AG08395 (cell line): ENCODE measurements at places on chromosomes 1 and 21.

- DNase-seq: peak; percentile 91
Measured at GRCh38 chr1:44631647-44632539, 42.4 kb downstream of the TMEM53 start.

GRCh38 chr1:21325731-21326387, 35.6 kb upstream of the ECE1 start:
- DNase-seq: no peak

DNA sequence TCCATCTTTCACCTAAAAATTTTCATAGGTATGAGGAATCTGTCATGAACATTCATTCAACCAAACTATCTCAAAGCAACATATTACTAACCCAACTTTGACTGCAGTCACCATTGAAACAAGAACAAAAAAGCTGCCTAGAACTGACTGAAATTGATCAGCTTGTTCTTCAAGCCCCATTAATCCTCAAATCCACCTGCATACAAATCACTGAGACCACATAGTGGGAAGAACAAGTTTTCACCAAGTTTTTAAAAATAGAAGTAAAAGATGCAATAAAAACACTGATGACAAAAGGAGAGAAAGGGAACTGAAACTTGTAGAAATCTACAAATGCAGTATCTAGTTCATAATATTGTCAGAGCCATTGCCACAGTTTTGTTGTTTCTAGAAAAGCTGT, 6.1 kb downstream of the SORT1 start:
- DNase-seq: no peak

DNA sequence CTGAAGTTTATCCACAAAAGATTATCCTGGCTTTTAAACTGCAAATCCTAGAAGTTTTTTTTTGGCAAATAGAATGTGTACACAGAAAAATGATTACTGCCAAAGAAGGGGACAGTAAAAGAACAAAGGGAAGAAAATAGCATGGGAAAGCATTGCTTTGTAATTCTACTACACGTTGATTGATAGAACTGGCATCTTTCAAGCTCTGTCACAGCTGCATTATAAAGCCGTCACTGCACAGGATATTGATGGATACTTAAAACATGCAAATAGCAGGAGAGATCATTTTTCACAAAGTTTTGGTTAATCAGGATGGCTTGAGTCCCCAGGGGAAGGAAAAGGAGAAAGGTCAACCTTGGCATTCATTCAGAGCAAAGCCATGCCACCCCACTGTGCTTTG, 183.7 kb upstream of the RRP15 start:
- DNase-seq: no peak

DNA sequence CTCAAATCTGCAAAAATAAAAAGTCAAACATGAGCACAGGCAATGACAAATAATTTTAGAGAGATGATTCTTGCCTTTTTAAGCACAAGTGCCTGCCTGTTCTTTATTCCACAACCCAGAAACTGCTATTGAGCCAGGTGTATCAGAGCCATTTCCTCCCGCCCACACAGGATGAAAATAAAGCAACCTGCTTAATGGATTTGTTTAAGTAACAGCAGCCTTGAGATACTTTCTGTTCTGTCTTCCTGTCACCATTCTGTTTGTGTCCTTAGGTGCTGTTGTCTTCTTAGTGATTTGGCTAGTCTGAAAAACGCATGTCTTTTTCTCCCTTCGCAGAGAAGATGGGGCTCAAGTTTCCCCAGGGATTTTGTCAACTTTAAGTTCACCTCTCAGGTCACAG, 11.4 kb downstream of the RPE65 start:
- DNase-seq: no peak

GRCh38 chr1:101178341-101178687, 58.5 kb upstream of the S1PR1 start:
- no peak for DNase-seq

DNA sequence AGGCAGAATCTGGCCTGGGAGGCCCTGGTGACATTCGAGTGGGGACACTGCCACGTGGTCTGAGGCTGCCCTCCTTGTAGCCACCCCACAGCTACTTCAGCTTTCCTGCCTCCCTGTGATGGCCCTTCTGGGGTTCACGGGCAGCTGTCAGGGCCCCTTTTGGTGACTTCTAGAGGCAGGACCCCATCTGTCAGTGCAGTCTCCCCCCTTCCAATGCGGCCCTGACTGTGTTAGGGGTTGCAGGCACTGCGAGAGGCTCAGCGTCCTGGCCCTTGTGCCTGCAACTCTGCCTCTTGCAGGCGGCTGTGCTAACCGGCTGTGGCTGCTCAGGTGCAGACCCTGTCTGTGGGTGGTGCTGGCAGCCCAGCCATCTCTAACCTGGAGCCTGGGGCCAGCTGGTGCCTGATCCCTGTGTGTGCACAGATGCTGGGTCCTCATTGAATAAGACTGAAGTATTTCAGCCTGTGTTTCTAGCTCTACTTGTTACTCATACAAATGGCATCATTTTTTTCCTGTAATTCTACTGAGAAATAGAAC, 62.2 kb downstream of the S100B start:
- no peak for DNase-seq

- no peak for DNase-seq
Measured at GRCh38 chr1:21599402-21599801, 69.8 kb downstream of the RAP1GAP start.

DNA sequence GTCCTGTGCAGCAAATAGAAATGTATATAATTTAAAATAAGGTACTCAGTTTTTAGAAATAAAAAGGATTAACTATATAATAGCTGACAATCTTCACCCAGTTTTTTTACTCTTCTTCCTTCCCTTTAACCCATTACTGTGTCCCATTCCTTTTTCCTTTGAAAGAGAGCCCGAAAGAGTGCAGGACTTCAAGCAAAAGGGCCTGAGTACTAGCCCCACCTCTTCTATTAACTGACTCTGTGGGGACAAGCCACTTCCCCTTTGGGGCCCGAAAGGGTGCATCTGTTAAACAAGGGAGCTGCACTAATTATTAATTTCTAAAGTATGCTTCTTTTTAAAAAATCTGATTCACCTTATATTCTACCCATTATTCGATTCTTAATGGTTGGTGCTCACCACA, 3.3 kb downstream of the USP24 start:
- DNase-seq: no peak

- DNase-seq: no peak
Measured at GRCh38 chr21:31870472-31871193, 2.2 kb upstream of the HUNK start.

DNA sequence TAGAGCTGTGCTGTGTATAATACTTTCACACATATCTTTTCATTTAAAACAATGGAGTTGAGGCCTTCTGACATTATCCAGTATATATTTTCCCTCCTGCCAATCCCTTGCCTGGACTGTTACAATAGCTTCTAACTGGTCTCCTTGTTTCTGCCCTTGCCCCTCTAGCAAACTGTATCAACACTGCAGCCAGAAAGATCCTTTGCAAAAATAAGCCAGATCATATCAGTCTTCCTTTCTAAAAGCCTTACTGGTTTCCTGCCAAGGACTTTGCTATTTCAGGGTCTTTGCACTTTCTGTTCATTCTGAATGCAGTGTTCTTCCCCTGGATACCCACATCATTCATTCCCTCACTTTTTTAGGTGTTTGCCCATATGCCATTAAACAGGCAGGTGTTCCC, 370.1 kb downstream of the PTBP2 start:
- DNase-seq: no peak

DNA sequence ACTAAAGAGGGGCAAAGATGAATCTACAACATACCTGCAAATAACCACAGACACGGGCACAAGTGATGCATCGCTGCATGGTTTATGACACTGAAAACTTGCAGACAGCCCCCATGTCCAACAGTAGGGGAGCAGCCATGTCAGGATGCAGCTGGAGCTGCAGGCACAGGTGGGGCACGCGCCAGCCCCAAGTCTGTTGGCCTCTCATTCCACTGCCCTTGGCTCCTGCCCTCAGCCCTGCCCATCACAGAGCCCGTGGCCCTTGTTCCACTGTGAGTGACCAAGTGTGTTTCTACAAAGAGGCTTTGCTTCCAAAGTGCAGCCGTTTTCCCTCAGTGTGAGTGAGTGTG, 3.2 kb upstream of the PADI4 start:
- no peak for DNase-seq

- DNase-seq: no peak
Measured at GRCh38 chr1:31620631-31621497, 3.4 kb downstream of the HCRTR1 start.

GRCh38 chr1:117171900-117172511, 38.7 kb downstream of the VTCN1 start:
- no peak for DNase-seq

- DNase-seq: peak; percentile 19
Measured at GRCh38 chr21:44969931-44970755, 30.3 kb downstream of the SLX9 start.

DNA sequence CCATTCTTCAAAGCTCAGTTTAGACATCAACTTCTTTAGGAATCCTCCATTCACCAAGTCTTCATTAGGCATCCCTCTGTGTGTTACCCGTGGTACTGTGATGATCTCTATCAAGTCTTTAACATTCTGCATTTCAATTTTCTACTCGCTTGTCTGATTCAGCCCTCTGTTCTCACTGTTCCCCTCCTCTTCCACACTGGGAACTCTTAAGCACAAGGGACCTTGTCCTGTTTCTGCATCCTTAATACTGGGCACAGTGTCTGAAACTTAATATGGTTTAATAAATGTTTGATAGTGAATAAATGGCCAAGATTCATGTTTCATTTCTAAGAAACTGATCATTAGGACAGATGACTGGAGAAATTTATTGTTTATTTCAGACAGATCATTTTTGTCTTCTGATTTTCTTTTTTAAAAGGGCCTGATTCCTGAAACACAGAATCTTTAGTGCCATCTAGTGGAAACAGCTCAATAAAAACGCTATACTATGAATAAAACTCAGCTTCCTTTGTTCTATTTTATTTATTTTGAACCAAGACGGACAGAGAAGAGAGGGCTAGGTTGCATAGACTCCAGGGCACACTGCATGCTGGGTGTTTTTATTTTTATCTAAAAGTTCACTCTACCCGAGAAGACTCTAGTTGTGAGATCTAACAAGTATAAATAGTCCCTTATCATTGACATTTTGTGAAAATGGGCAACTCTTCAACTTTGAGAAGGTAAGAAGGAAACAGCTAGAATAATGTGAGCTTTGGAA, 7.0 kb upstream of the TRIM45 start:
- peak; percentile 60 for DNase-seq

- DNase-seq: peak; percentile 48
Measured at GRCh38 chr1:24301785-24302175, 17.4 kb upstream of the GRHL3 start.

DNA sequence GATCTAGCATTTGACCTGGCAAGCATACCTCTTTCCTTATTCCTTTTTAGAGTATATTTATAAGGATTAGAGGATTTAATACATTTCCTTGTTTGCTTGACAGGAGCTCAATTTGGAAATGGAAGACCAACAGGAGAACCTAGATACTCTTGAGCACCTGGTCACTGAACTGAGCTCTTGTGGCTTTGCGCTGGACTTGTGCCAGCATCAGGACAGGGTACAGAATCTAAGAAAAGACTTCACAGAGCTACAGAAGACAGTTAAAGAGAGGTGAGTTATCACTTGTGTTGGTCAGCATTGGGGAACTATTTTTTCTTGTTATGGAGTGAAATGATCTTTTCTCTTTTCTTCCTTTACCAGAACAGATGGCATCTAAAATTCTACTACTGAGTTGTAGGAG, 123.4 kb upstream of the BMP8A start:
- DNase-seq: no peak

- no peak for DNase-seq
Measured at GRCh38 chr1:18409609-18410237, 71.0 kb upstream of the KLHDC7A start.

DNA sequence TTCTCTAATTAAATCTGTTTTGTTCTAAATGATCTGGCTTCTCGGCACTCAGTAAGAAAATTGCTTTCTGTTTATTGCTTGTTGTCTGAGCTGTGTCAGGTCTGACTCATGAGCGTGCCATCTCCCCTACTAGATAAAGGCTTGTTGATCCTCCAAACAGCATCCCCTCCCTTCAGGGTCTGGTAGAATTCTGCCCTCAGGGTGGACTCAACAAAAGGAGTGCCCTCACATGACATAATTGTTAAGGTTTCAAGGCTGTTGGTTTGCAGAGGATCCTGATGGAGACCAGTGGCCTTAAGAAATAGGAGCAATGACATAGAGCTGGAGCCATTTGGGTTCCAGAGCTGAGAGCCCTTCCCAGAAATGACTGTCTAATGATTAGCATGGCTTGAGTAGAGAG, 36.0 kb upstream of the ATP2B4 start:
- peak; percentile 62 for DNase-seq

GRCh38 chr21:45615145-45615711, 28.3 kb upstream of the PCBP3 start:
- DNase-seq: no peak

- DNase-seq: no peak
Measured at GRCh38 chr1:51963592-51964308, 26.8 kb downstream of the RAB3B start.

- DNase-seq: no peak
Measured at GRCh38 chr1:234825498-234826165, 215.7 kb upstream of the IRF2BP2 start.

- DNase-seq: peak; percentile 85
Measured at GRCh38 chr21:45470773-45471524, 66.0 kb downstream of the COL18A1 start.

- no peak for DNase-seq
Measured at GRCh38 chr1:110138956-110139355, 11.3 kb upstream of the SLC6A17 start.

GRCh38 chr1:84620720-84621313, 46.6 kb upstream of the CTBS start:
- DNase-seq: peak; percentile 88

- no peak for DNase-seq
Measured at GRCh38 chr1:183514235-183514634, 41.9 kb downstream of the SMG7 start.

- DNase-seq: no peak
Measured at GRCh38 chr1:111241797-111242196, 14.3 kb downstream of the CHI3L2 start.

- no peak for DNase-seq
Measured at GRCh38 chr1:4172644-4173599, 272.9 kb upstream of the C1orf174 start.
